A673 (cell line): ENCODE measurements at places on chromosomes 13 and 19. TPM values are rescaled to one million over a fixed set of nuclear protein-coding genes. Genes with fewer than 3 reads are reported as not detected.

GRCh38 chr19:35388277-35389054 lies 17.6 kb downstream of the GPR42 start:
- no peaks in the 10 kb centered on the region for H3K4me1 ChIP-seq
- no peaks in the 10 kb centered on the region for H3K27me3 ChIP-seq
- no peak overlapping the region for H3K4me3 ChIP-seq
- H3K27ac ChIP-seq = no peak overlapping the region
- no peak for DNase-seq

DNA sequence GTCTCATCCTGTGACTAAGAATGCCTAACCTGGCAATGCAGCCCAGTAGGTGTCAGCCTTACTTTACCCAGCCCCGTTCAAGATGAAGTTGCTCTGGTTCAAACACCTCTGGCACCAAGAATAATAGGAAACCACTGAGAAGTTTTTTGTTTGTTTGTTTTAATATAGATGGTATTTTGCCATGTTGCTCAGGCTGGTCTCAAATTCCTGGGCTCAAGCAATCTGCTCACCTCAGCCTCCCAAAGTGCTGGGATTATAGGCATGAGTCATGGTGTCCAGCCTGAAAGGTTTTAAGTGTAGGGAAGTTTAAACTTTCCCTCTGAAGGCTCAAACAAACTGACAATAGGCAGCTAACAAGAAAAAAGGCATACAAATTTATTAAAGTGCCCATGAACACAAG lies 51.2 kb upstream of the ABCC4 start:
- DNase-seq = no peak
- H3K27ac ChIP-seq = no peak overlapping the region
- no peaks in the 10 kb centered on the region for H3K36me3 ChIP-seq
- no peak overlapping the region for H3K4me3 ChIP-seq
- H3K27me3 ChIP-seq = no peaks in the 10 kb centered on the region

GRCh38 chr13:112968910-112969691 lies at the start of gene MCF2L:
Gene MCF2L (plus strand): TSS chr13:112969214. CDS start chr13:112969380, 166 bp downstream.
- no peaks in the 10 kb centered on the region for H3K36me3 ChIP-seq
- H3K27me3 ChIP-seq = peaks cover 66% of the 10 kb centered on the region
- H3K27ac ChIP-seq = no peak within 1 kb of the TSS
- peak within 1 kb of the TSS; percentile 45 for H3K4me3 ChIP-seq
- DNase-seq = peak; percentile 41

PSG11 gene
- not detected in 2 replicates for total RNA-seq

GRCh38 chr13:102504002-102504401 lies 92.8 kb upstream of the TPP2 start:
- no peaks in the 10 kb centered on the region for H3K27me3 ChIP-seq
- H3K27ac ChIP-seq = no peak overlapping the region
- H3K4me1 ChIP-seq = no peaks in the 10 kb centered on the region
- no peak for DNase-seq
- no peaks in the 10 kb centered on the region for H3K36me3 ChIP-seq

MAMSTR gene
- total RNA-seq = 4.7 and 5.9 TPM in 2 replicates

- H3K36me3 ChIP-seq = peaks cover 32% of the 10 kb centered on the region
- H3K4me1 ChIP-seq = peaks cover 10% of the 10 kb centered on the region
- no peak for DNase-seq
- H3K27ac ChIP-seq = peak overlapping the region; percentile 94
- no peaks in the 10 kb centered on the region for H3K27me3 ChIP-seq
- peak overlapping the region; percentile 83 for H3K4me3 ChIP-seq
These were observed 1.4 kb downstream of the PSMD8 start for GRCh38 chr19:38375748-38376147.

DNA sequence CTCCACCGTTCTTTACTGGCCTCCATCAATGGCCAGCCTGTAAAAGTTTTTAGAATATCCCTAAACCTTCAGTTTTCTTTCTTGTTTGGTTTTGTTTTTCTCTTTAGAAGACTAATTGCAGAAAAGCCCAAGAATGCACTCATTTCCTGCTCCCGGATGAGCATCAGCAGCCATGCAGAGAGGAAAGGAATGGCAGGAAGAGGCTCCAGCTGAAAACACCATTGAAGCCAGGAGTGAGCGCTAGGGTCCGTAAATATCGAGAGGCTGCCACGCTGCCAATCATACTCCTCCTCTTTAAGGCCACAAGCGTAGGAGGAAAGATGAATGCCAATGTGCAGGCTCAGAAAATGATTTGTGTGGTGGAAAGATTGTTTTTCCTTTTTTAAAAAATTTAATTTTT lies 57.4 kb upstream of the UBE2L5 start:
- H3K4me3 ChIP-seq = no peak overlapping the region
- H3K27ac ChIP-seq = peak overlapping the region; percentile 87
- H3K36me3 ChIP-seq = no peaks in the 10 kb centered on the region
- DNase-seq = peak; percentile 92

- DNase-seq = no peak
- H3K27me3 ChIP-seq = no peaks in the 10 kb centered on the region
- no peak overlapping the region for H3K27ac ChIP-seq
- H3K4me3 ChIP-seq = no peak overlapping the region
- no peaks in the 10 kb centered on the region for H3K36me3 ChIP-seq
These were observed 33.2 kb downstream of the UNC13A start for GRCh38 chr19:17654993-17655392.

DNA sequence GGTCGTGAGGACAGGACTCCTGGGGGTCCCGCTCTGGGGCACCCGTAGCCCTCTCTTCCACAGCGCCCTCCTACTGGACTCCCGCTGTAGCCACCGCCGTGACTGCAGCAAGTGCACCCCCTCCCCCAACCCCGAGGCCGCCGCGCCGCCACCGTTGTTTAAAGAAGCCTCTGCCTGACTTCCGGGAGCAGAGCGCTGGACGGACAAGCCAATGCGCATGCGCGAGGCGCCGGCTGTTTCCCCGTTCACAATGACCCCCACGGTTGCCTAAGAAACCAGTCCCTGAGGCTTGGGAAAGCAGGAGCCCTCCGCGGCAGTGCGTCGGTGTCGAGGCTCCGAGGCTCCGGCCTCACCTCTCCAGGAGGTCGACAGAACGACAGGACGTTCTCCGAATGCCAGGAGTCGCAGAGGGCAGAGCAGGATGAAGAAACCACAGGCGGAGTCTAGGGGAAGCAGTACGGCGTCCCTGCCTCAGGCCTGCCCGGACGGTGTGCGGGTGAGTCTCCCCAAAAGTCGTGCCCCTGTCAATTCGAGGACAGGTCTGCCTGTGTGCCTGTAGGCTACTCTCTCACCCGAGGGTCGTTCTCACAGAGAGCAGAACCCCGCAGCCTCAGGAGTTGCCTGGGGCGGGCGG lies 70.5 kb upstream of the ZNF420 start:
- peak; percentile 28 for DNase-seq
- H3K4me1 ChIP-seq = no peaks in the 10 kb centered on the region
- H3K4me3 ChIP-seq = no peak overlapping the region
- no peak overlapping the region for H3K27ac ChIP-seq

GRCh38 chr19:604355-604754 lies 14.7 kb downstream of the HCN2 start:
- DNase-seq = no peak
- H3K4me1 ChIP-seq = peaks cover 10% of the 10 kb centered on the region
- H3K27ac ChIP-seq = no peak overlapping the region
- no peaks in the 10 kb centered on the region for H3K36me3 ChIP-seq

C1QTNF9B gene
- not detected in 2 replicates for total RNA-seq

- DNase-seq = no peak
- H3K27me3 ChIP-seq = no peaks in the 10 kb centered on the region
- no peaks in the 10 kb centered on the region for H3K4me1 ChIP-seq
- H3K27ac ChIP-seq = no peak overlapping the region
- no peak overlapping the region for H3K4me3 ChIP-seq
- no peaks in the 10 kb centered on the region for H3K36me3 ChIP-seq
These were observed 86.5 kb upstream of the FBXL3 start for GRCh38 chr13:77113496-77113895.

DNA sequence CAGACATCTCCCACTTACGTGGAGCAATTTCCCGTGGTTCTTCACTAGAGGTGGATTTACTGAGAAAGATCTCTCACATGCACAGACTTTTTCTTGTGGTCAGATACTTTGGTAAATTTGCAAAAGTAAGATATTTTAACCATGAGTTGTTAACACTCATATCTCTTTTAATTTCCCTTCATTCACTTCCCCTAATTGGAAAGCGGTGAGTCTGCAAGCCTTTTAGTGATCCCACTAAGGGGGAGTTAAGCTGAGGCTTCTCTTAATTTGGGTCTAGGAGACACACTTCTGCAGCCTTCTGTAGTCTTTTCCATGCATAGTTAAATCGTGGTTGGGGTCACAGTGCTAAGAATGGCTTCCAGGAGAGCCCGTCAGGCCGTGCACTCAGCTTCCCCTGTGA lies 30.7 kb upstream of the SERPINE3 start:
- no peak overlapping the region for H3K27ac ChIP-seq
- no peak overlapping the region for H3K4me3 ChIP-seq
- DNase-seq = no peak
- no peaks in the 10 kb centered on the region for H3K27me3 ChIP-seq
- peaks cover 6% of the 10 kb centered on the region for H3K4me1 ChIP-seq
- no peaks in the 10 kb centered on the region for H3K36me3 ChIP-seq

SIGLEC12 gene
- not detected in 2 replicates for total RNA-seq

GRCh38 chr13:105139380-105140285 lies 1395.8 kb downstream of the EFNB2 start:
- no peaks in the 10 kb centered on the region for H3K4me1 ChIP-seq
- DNase-seq = peak; percentile 29
- H3K4me3 ChIP-seq = peak overlapping the region; percentile 41
- H3K27me3 ChIP-seq = no peaks in the 10 kb centered on the region
- no peaks in the 10 kb centered on the region for H3K36me3 ChIP-seq

DNA sequence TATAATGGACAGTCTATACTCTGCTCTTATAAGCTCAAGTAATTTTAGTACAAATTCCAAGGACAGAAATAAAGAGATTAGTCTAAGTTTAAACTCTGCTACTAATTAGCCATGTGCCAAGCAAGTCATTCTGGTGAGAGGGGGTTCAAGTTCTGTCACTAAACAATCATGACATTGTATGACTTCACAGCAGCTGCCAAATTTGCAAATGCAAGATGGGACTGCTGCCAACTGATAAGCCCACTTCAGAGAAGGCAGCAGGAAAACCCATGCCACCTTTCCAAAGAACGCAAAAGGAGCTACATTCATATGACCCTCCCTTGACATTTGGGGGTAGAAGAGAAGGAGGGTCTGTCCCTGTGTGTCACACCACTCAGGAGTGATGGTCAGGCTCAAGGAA lies 60.7 kb upstream of the RFXAP start:
- peaks cover 20% of the 10 kb centered on the region for H3K4me1 ChIP-seq
- no peak overlapping the region for H3K27ac ChIP-seq
- no peaks in the 10 kb centered on the region for H3K36me3 ChIP-seq

DNA sequence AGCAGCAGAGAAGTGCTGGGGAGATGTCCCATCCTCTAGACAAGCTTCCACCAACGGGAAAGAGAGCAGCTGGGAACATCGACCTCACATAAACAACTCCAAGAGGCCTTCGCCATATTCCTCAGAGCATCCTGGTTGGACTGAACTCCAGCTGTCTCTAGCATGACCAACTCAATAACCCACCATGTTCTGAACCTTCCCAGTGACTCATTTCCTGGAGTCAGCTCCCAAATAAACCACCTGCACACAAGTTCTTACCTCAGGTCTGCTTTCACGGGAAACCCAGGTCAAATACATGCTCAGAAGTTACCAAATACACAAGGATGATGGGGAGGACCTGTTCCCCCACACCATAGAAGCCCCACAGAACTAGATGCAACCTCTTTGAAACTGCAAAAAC lies 878.5 kb downstream of the UQCRFS1 start:
- no peak overlapping the region for H3K27ac ChIP-seq
- H3K4me3 ChIP-seq = no peak overlapping the region
- H3K27me3 ChIP-seq = no peaks in the 10 kb centered on the region
- H3K36me3 ChIP-seq = no peaks in the 10 kb centered on the region
- no peaks in the 10 kb centered on the region for H3K4me1 ChIP-seq
- no peak for DNase-seq

TMEM259 gene
- 151 and 170 TPM in 2 replicates for total RNA-seq
